ENCODE measurements at places on chromosomes 3 and 15.
A peak's percentile ranks its signal among the peaks of the same experiment; 100 is the strongest.

GRCh38 chr3:5011555-5012256, 32.5 kb downstream of the BHLHE40 start:
- peaks cover 25% of the 10 kb centered on the region for H3K4me1 ChIP-seq
- no peak for DNase-seq
- H3K36me3 ChIP-seq: no peaks in the 10 kb centered on the region
- peaks cover 24% of the 10 kb centered on the region for H3K27me3 ChIP-seq

- H3K27me3 ChIP-seq: no peaks in the 10 kb centered on the region
- H3K27ac ChIP-seq: no peak overlapping the region
- no peaks in the 10 kb centered on the region for H3K4me1 ChIP-seq
- no peak overlapping the region for H3K4me3 ChIP-seq
These were observed 44.5 kb downstream of the GBE1 start for GRCh38 chr3:81716870-81717509.

- no peak overlapping the region for H3K27ac ChIP-seq
- DNase-seq: no peak
- H3K27me3 ChIP-seq: peaks cover 2% of the 10 kb centered on the region
- H3K4me1 ChIP-seq: no peaks in the 10 kb centered on the region
- H3K36me3 ChIP-seq: no peaks in the 10 kb centered on the region
These were observed 225.3 kb downstream of the OCA2 start for GRCh38 chr15:27873828-27874227.

GRCh38 chr3:186259612-186260383, 102.2 kb downstream of the DGKG start:
- no peak overlapping the region for H3K4me3 ChIP-seq
- H3K27me3 ChIP-seq: no peaks in the 10 kb centered on the region
- H3K4me1 ChIP-seq: peaks cover 10% of the 10 kb centered on the region
- peak overlapping the region; percentile 52 for H3K27ac ChIP-seq
- H3K36me3 ChIP-seq: no peaks in the 10 kb centered on the region

DNA sequence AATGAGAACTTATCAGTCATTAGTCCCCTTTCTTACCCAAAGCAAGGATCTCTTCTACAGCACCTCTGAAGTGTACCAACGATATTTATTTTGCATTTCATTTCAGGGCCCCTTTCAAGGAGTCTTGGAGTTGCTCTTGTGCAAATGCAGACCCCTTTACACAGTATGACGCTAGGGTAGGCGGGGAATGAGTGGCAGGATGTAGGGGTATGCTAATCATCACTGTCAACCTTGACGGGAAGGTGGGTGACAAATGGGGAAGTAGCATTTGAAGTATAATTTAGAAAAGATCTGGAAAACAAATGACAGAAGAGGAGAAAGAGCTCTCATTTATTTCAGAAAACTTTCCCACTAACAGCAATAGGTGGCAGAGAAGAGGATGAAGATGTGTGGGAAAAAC, 94.4 kb downstream of the LRRN1 start:
- no peak overlapping the region for H3K27ac ChIP-seq
- no peaks in the 10 kb centered on the region for H3K27me3 ChIP-seq
- no peaks in the 10 kb centered on the region for H3K4me1 ChIP-seq
- DNase-seq: no peak

GRCh38 chr3:167507954-167508353, 34.1 kb upstream of the SERPINI2 start:
- no peak for DNase-seq
- H3K36me3 ChIP-seq: no peaks in the 10 kb centered on the region
- peaks cover 4% of the 10 kb centered on the region for H3K27me3 ChIP-seq
- H3K27ac ChIP-seq: no peak overlapping the region
- H3K4me1 ChIP-seq: no peaks in the 10 kb centered on the region

GRCh38 chr3:25618028-25618427, 46.7 kb downstream of the TOP2B start:
- H3K4me3 ChIP-seq: no peak overlapping the region
- H3K27me3 ChIP-seq: no peaks in the 10 kb centered on the region
- H3K27ac ChIP-seq: peak overlapping the region; percentile 19
- DNase-seq: no peak

- no peaks in the 10 kb centered on the region for H3K27me3 ChIP-seq
- no peaks in the 10 kb centered on the region for H3K36me3 ChIP-seq
- no peaks in the 10 kb centered on the region for H3K4me1 ChIP-seq
These were observed 91.9 kb upstream of the PRR23C start for GRCh38 chr3:139136469-139137202.

GRCh38 chr3:14949126-14949525, 1.7 kb downstream of the NR2C2 start:
- H3K4me3 ChIP-seq: peak overlapping the region; percentile 93
- H3K27ac ChIP-seq: peak overlapping the region; percentile 100
- H3K36me3 ChIP-seq: peaks cover 6% of the 10 kb centered on the region
- H3K4me1 ChIP-seq: peaks cover 24% of the 10 kb centered on the region
- no peak for DNase-seq
- no peaks in the 10 kb centered on the region for H3K27me3 ChIP-seq

DNA sequence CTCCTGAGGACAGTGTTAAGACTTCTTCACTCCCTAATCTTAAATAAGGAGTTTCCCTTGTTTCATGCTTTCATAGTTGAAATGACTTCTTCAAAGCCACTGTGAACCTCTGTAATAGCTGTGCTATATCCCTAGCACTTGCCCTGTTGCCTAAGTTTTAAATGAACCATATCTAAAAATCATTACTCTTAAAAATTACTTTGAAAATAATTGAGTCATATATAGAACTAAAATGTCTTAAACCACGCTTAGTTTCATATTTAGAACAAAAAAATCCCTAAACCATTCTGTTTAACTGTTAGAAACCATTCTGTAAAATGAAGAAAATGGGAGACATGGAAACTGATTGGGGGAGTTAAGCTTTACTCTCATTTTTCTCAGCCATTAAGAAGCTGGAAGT, 29.8 kb downstream of the DNAJC19 start:
- H3K36me3 ChIP-seq: peaks cover 10% of the 10 kb centered on the region
- H3K4me1 ChIP-seq: peaks cover 3% of the 10 kb centered on the region
- H3K27me3 ChIP-seq: no peaks in the 10 kb centered on the region
- no peak overlapping the region for H3K4me3 ChIP-seq
- no peak for DNase-seq
- no peak overlapping the region for H3K27ac ChIP-seq

DNA sequence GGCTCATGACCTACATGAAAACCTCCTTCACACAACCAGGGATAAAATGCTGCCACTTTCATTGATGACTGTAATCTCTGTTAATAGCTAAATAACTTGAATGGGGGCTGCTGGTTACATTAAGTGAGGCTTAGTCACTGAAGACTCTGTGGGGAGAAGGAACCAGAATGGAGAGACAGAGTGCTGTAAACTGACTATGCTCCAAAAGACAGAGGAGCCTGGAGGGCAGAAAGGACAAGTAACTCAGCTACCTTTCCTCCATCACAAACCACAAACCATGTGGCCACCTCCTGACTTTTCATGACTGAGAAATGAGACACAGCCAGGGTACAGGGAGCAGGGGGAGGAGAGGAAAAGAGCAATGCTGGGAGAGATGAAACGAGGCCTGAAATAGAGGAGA, 97.1 kb upstream of the TRIM42 start:
- no peaks in the 10 kb centered on the region for H3K36me3 ChIP-seq
- no peaks in the 10 kb centered on the region for H3K4me1 ChIP-seq
- no peak for DNase-seq

DNA sequence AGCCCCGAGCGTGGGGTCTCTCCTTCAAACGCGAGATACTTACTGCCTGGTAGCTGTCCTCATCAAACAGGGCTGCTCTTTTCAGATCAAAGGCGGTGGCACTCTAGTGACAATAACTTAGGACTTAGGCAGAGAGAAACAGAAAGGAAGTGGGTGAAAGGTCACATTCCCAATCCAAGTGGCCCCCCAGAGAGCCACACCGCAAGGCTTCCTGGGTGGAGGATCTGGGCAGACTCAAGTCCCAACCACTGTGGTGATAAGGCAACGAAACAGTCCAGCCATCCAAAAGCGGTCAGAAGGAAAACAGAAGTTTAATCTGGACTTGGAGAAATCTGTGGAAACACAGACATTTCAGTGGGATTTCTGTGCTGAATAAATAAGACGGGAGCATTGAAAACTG, 227.2 kb downstream of the ADAMTS17 start:
- H3K4me3 ChIP-seq: no peak overlapping the region
- H3K27me3 ChIP-seq: no peaks in the 10 kb centered on the region
- DNase-seq: no peak
- peaks cover 6% of the 10 kb centered on the region for H3K36me3 ChIP-seq

- H3K4me3 ChIP-seq: no peak overlapping the region
- H3K36me3 ChIP-seq: no peaks in the 10 kb centered on the region
- DNase-seq: no peak
- peaks cover 2% of the 10 kb centered on the region for H3K4me1 ChIP-seq
These were observed 41.9 kb downstream of the NOX5 start for GRCh38 chr15:69056365-69056764.

DNA sequence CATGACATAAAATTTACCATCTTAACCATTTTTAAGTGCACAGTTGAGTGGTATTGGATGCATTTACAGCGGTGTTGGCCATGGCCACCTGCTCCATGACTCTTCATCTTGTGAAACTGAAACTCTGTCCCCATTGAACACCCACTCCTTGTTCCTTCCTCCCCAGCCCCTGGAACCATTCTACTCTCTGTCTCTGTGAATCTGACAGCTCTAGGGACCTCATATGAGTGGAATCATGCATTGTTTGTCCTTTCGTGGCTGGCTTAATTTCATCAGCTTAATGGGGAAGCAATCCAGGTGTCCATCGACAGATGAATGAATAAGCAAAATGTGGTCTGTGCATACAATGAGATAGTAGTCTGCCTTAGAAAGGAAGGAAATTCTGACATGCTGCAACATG, 42.5 kb downstream of the PLXNA1 start:
- no peaks in the 10 kb centered on the region for H3K36me3 ChIP-seq
- no peak overlapping the region for H3K27ac ChIP-seq

DNA sequence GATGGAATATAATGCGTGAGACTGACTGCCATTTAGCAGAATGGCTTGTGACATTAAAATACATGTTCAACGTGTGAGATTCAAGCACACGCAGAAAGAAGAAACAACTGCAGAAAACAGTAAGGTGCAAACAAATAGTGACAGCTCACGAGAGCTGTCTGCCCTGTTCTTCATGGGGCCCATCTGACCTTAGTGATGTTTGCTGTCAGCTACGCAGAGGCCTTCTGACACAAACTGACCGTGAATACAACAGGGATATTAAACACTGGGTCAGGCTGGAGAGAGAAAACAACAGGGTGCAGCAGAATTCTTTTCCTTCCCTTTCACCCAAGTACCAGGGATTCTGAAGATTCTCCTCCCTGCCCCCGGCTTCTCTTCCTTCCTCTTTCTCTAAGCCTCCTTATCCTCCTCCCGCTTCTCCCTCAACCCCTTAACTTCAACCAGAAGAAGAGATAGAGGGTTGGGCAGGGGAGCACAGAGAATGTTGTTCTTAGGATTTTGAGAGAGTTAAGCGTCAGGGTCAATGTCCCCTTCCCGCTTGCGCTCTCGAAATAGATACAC, 2.1 kb downstream of the TNFAIP8L3 start:
- no peak overlapping the region for H3K4me3 ChIP-seq
- H3K36me3 ChIP-seq: no peaks in the 10 kb centered on the region
- H3K27ac ChIP-seq: no peak overlapping the region
- peaks cover 1% of the 10 kb centered on the region for H3K4me1 ChIP-seq

GRCh38 chr15:39075311-39075710, 505.6 kb upstream of the THBS1 start:
- no peaks in the 10 kb centered on the region for H3K36me3 ChIP-seq
- peaks cover 15% of the 10 kb centered on the region for H3K27me3 ChIP-seq

DNA sequence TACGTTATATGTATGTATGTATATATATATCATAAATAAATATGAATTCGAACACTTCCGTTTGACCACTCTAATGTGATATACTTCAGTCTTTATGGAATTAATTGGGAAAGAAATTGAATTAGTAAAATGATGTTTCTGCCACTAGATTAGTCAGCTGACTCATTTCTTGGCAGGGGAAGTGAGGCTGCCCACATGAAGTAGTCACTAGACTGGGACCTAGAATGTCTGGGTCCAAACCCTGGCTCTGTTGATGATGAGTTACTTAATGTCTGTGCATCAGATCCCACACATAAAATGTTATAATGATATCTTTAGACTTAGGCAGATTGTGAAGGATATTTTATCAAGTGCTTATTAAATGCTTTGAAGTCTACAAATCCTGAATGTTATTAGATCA, 27.4 kb upstream of the ARL14 start:
- DNase-seq: no peak
- no peaks in the 10 kb centered on the region for H3K27me3 ChIP-seq
- H3K4me3 ChIP-seq: no peak overlapping the region
- H3K4me1 ChIP-seq: no peaks in the 10 kb centered on the region

GRCh38 chr15:95664450-95664849, 666.0 kb upstream of the NR2F2 start:
- peaks cover 26% of the 10 kb centered on the region for H3K27me3 ChIP-seq
- peaks cover 4% of the 10 kb centered on the region for H3K4me1 ChIP-seq
- H3K4me3 ChIP-seq: no peak overlapping the region
- H3K27ac ChIP-seq: no peak overlapping the region
- DNase-seq: no peak

- H3K27ac ChIP-seq: peak overlapping the region; percentile 25
- H3K27me3 ChIP-seq: no peaks in the 10 kb centered on the region
- H3K4me1 ChIP-seq: peaks cover 44% of the 10 kb centered on the region
- peaks cover 7% of the 10 kb centered on the region for H3K36me3 ChIP-seq
- DNase-seq: no peak
These were observed 185.6 kb downstream of the PLCL2 start for GRCh38 chr3:17070161-17070959.

- no peaks in the 10 kb centered on the region for H3K4me1 ChIP-seq
- H3K36me3 ChIP-seq: peaks cover 9% of the 10 kb centered on the region
- DNase-seq: no peak
- H3K27me3 ChIP-seq: peaks cover 2% of the 10 kb centered on the region
These were observed 56.4 kb downstream of the ZNF860 start for GRCh38 chr3:32037932-32038267.

DNA sequence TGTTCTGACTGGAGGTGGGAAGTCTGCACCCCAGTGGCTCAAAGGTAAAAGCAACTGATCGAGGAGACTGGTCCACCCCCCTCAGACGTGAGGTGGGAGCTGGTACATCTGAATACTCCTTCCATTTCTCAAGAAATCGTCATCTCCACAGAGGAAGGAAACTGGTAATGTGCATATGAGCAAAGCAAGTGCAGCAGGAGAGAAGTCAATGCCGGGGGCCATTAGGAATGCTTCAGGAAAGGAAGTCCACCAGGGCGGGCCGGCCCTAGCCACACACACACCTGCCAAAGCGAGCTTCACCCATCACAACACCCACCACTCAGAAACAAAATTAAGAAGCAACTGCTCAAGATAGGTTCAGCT, 8.5 kb downstream of the TBC1D2B start:
- no peak for DNase-seq
- peaks cover 29% of the 10 kb centered on the region for H3K4me1 ChIP-seq
- no peaks in the 10 kb centered on the region for H3K27me3 ChIP-seq
- H3K27ac ChIP-seq: no peak overlapping the region
- peak overlapping the region; percentile 82 for H3K4me3 ChIP-seq

GRCh38 chr3:135368316-135368715, 573.3 kb downstream of the EPHB1 start:
- no peaks in the 10 kb centered on the region for H3K4me1 ChIP-seq
- no peak for DNase-seq
- H3K4me3 ChIP-seq: no peak overlapping the region
- no peaks in the 10 kb centered on the region for H3K36me3 ChIP-seq
- H3K27ac ChIP-seq: no peak overlapping the region

Data from naive thymus-derived CD8-positive, alpha-beta T cell (primary cell).